ENCODE measurements at places on chromosomes 6 and 20. TPM values are rescaled to one million over a fixed set of nuclear protein-coding genes. Genes with fewer than 3 reads are reported as not detected.
A peak's percentile ranks its signal among the peaks of the same experiment; 100 is the strongest.

DNA sequence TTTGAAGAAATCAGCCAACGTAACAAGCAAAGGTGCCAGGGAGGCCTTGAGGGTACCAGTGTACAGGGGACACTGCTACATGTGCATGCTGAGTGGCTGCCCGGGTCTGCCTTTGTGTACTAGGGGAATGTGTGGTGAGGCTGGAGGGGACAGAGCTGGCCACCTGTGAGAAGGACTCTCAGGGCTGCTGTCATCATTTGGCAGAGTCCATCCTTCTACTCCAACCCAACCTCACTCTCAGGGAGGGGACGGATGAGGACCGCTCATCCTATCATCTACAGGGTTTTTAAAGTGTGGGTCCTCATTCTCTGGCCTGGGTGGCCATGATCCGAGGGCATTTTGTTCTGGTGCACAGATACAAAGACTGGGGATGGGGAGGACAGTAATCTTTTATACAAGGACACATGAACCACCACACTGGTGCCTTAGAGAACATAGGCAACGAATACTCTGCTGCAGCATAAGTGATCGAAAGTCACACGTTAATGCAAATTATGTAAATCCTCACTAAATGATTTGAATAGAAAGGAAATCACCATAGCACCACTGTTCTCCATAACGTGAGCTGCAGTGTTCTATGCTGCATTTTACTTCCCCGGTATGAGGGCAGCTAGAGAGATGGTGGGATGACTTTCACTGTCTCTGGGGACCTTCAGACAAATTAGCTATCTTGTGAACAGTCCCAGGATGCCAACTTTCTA, 181.4 kb downstream of the GMPR start:
- H3K36me3 ChIP-seq: no peaks in the 10 kb centered on the region
- H3K4me1 ChIP-seq: peaks cover 14% of the 10 kb centered on the region
- no peak overlapping the region for H3K27ac ChIP-seq
- no peak for DNase-seq
- H3K4me3 ChIP-seq: no peak overlapping the region

- peaks cover 15% of the 10 kb centered on the region for H3K4me1 ChIP-seq
- no peaks in the 10 kb centered on the region for H3K27me3 ChIP-seq
- peak; percentile 73 for DNase-seq
- H3K36me3 ChIP-seq: peaks cover 3% of the 10 kb centered on the region
- H3K4me3 ChIP-seq: no peak overlapping the region
Measured at GRCh38 chr20:51650685-51651134, 108.2 kb upstream of the NFATC2 start.

GRCh38 chr6:144990784-144991183, 705.6 kb downstream of the UTRN start:
- H3K27ac ChIP-seq: no peak overlapping the region
- peaks cover 25% of the 10 kb centered on the region for H3K4me1 ChIP-seq
- DNase-seq: no peak

DNA sequence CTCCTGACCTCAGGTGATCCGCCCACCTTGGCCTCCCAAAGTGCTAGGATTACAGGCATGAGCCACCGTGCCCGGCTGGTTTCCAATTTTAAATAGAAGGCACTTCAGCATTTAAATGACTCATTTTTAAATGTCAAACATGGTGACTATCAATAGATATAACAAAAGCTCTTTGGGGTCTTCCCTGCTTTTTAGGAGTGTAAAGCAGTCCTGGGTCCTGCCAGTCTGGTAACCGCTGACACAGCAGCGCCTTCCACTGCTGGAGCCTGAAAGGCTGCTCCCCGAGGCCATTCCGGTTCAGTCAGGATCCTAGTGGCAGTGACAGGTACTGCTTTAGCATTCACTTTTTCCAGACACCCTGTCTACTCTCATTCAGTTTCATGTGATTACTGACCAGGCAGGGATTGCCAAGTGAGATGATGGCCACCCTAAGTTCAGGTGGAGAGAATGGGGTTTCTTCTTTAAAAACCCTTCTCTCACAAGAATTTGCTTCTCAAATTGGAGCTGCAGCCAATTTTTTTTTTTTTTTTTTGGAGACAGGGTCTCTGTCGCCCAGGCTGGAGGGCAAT, 5.1 kb downstream of the DIDO1 start:
- H3K27ac ChIP-seq: no peak overlapping the region
- DNase-seq: peak; percentile 63
- no peak overlapping the region for H3K4me3 ChIP-seq
- no peaks in the 10 kb centered on the region for H3K36me3 ChIP-seq

The CD93 gene
- not detected for total RNA-seq

The ELOVL4 gene
- total RNA-seq: 1.6 TPM

The TRIM38 gene
- total RNA-seq: 6.4 TPM

DNA sequence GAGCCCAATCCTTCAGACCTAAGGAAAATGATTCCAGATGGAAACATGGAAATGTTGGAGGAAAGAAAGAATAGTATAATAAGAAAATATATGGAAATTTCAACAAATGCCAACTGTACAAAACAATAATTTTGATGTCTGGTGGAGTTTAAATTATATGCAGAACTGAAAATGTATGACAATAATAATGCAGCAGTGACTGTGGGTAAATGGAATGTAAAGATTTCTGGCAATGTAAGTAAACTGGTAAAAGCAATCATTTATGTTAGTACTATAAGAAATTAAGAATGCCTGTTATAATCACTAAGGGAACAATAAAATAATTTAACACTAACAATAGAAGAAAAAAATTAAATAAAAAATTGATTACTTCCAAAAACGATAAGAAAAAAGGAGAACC, 89.0 kb downstream of the EDN1 start:
- H3K36me3 ChIP-seq: no peaks in the 10 kb centered on the region
- H3K27ac ChIP-seq: no peak overlapping the region
- DNase-seq: no peak
- no peak overlapping the region for H3K4me3 ChIP-seq
- H3K27me3 ChIP-seq: no peaks in the 10 kb centered on the region

The CST7 gene
- total RNA-seq: not detected

DNA sequence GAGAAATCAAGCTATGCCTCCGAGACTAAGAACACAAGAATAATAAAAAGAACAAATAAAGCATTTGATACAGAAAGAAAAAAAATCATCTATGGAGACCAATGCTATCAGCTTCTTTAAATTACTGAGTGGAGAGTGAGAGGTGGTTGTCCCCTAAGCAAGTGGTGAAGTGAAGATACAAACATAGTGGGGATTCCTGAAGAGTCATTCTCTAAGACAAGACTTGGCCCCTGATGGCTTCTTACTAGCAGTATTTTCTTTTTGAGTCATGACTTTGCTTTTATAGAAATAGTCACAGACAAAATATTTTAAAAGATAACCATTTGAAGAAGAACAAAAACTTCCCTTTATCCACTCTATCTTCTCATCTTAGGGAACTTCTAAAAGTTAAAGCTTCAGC, 261.4 kb upstream of the PRDM1 start:
- peak; percentile 9 for DNase-seq
- H3K27me3 ChIP-seq: no peaks in the 10 kb centered on the region
- no peaks in the 10 kb centered on the region for H3K36me3 ChIP-seq
- no peak overlapping the region for H3K27ac ChIP-seq

GRCh38 chr6:116797585-116797984, 31.3 kb downstream of the GPRC6A start:
- no peak overlapping the region for H3K4me3 ChIP-seq
- no peaks in the 10 kb centered on the region for H3K36me3 ChIP-seq
- no peaks in the 10 kb centered on the region for H3K4me1 ChIP-seq
- no peaks in the 10 kb centered on the region for H3K27me3 ChIP-seq

DNA sequence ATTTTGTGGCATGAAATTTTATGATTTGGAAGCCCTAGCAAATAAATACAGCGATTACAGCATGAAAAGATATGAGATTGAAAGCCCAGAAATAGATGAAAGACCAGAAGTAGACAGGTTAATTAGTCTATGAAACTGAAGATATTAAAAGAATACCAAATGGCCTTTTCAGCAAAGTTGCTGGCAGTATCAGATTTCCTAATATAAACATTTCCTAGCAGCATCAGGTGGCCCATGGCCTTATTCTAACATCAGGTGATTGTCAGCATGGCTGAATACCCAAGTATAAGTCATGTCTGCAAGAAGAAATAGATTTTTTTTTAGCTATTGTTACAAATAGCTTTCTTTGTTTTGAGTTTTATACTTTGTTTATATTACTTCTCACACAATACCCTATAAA, 93.2 kb downstream of the CLVS2 start:
- peaks cover 39% of the 10 kb centered on the region for H3K4me1 ChIP-seq
- H3K27me3 ChIP-seq: no peaks in the 10 kb centered on the region
- no peaks in the 10 kb centered on the region for H3K36me3 ChIP-seq
- H3K27ac ChIP-seq: no peak overlapping the region

The CDSN gene
- total RNA-seq: 0.55 TPM

- DNase-seq: no peak
- H3K36me3 ChIP-seq: no peaks in the 10 kb centered on the region
- H3K27ac ChIP-seq: no peak overlapping the region
- no peaks in the 10 kb centered on the region for H3K27me3 ChIP-seq
- no peak overlapping the region for H3K4me3 ChIP-seq
- peaks cover 4% of the 10 kb centered on the region for H3K4me1 ChIP-seq
Measured at GRCh38 chr20:36887752-36888090, 11.8 kb downstream of the TLDC2 start.

DNA sequence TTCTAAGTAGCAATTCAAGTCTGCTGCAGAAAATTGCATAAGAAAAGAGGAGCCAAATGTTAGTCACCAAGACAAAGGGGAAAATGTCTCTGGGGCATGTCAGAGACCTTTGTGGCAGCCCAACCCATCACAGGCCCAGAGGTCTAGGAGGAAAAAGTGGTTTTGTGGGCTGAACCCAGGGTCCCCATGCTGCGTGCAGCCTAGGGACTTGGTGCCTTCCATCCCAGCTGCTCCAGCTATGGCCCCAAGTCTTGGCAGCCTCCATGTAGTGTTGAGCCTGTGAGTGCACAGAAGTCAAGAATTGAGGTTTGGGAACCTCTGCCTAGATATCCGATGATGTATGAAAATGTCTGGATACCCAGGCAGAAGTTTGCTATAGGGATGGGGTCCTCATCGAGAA, 181.1 kb downstream of the ASCC3 start:
- H3K4me1 ChIP-seq: no peaks in the 10 kb centered on the region
- H3K27ac ChIP-seq: no peak overlapping the region
- no peak overlapping the region for H3K4me3 ChIP-seq
- H3K27me3 ChIP-seq: no peaks in the 10 kb centered on the region
- DNase-seq: no peak

DNA sequence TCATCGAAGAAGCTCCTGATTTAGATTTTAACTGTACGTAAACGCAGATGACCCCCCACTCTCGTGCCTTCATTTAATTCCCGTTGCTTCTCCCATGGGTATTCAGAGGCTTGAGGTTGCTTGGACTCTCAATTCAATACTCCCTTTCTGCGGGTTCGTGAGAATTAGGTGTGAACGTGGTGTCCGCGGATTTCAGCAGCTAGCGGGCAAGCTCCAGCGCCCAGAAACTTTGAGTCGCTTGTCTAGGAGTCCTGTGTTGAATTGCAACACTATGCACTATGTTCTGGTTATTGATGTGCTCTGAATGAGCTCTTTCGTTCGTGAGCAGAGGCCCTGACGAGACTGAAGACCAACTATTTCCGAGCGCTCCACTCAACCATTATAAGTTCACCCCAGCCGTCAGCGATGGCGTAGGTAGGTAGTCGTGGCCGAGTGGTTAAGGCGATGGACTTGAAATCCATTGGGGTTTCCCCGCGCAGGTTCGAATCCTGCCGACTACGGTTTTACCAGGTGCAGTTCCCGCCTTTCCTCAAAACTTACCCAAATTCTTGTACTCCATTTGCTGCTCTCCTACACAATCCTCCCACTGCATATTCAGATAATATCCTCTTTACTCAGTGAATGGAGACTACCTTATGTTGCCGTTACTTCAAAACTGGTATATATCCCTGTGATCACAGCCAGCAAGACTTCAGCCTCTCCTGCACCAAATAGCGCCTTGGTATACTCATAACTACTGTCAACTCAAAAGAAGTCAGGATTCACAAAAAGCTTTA, 72.6 kb upstream of the ZNF184 start:
- peaks cover 33% of the 10 kb centered on the region for H3K4me1 ChIP-seq
- no peak overlapping the region for H3K27ac ChIP-seq
- H3K4me3 ChIP-seq: no peak overlapping the region
- no peaks in the 10 kb centered on the region for H3K27me3 ChIP-seq
- H3K36me3 ChIP-seq: no peaks in the 10 kb centered on the region
- no peak for DNase-seq

DNA sequence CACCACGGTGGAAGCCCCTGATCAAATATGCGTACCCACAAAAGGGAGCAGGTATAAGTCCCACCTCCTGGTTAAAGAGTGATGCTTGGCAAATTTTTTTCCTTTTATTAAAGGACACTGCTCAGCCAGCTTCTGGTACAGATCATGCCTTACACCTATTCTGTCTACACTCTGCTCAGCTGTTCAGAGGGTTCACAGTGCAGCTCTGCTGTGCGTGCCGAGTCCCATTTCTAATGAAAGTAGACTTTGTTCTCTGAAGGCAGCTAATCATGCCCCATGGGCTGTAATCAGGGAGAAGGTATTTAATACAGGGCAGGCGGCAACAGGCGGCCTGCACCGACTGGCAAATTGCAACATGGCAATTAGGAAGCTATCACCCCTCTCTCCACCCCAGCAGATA, 16.3 kb downstream of the LRRC73 start:
- no peak overlapping the region for H3K4me3 ChIP-seq
- peaks cover under 1% of the 10 kb centered on the region for H3K36me3 ChIP-seq
- no peaks in the 10 kb centered on the region for H3K27me3 ChIP-seq
- DNase-seq: no peak
- H3K27ac ChIP-seq: no peak overlapping the region
- H3K4me1 ChIP-seq: peaks cover 4% of the 10 kb centered on the region

GRCh38 chr6:75863784-75864183, 114.7 kb downstream of the MYO6 start:
- H3K27ac ChIP-seq: no peak overlapping the region
- no peaks in the 10 kb centered on the region for H3K4me1 ChIP-seq
- no peak overlapping the region for H3K4me3 ChIP-seq
- H3K27me3 ChIP-seq: no peaks in the 10 kb centered on the region

DNA sequence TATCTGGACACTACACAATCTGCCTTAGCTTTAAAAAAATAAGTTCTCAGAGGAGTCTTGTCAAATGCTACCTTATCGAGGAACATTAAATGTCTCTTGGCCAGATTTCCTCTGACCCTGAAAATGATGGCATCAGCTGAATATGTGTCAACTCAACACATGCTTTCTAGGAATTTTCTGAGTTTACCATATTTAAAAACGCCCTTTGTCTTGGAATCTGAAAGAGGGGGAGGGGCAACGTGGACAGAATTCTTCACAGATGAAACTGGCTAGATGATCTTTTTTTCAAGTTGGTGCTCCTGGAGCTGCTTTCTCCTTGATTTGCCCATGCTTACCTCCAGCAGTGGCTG, 5.1 kb downstream of the SOX4 start:
- peaks cover 15% of the 10 kb centered on the region for H3K4me1 ChIP-seq
- H3K27ac ChIP-seq: no peak overlapping the region
- peak; percentile 19 for DNase-seq
- H3K36me3 ChIP-seq: peaks cover 23% of the 10 kb centered on the region
- H3K4me3 ChIP-seq: peak overlapping the region; percentile 99

DNA sequence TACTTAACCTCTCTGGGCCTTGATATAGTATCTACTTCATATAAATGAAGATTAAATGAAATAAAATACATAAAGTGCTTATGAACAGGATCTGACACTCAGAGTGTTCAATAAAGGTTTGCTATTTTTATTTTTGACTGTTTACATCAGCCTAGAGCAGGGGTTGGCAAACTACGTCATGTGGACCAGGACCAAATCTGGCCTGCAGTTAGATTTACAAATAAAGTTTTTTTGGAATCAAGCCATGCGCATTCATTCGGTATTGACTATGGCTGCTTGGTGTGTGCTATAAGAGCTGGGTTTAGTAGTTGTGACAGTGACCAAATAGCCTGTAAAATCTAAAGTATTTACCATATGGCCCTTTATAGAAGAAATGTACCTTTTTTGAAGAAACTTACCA, 20.8 kb downstream of the PEX7 start:
- no peaks in the 10 kb centered on the region for H3K4me1 ChIP-seq
- no peaks in the 10 kb centered on the region for H3K36me3 ChIP-seq
- no peak overlapping the region for H3K4me3 ChIP-seq
- no peaks in the 10 kb centered on the region for H3K27me3 ChIP-seq
- no peak overlapping the region for H3K27ac ChIP-seq

All from PC-3 (cell line).